ENCODE measurements at places on chromosomes 12 and 14. TPM values are rescaled to one million over a fixed set of nuclear protein-coding genes. Genes with fewer than 3 reads are reported as not detected.

GRCh38 chr14:72715850-72716228, 178.1 kb downstream of the DPF3 start:
- no peak overlapping the region for H3K4me3 ChIP-seq
- peaks cover 3% of the 10 kb centered on the region for H3K27me3 ChIP-seq
- H3K4me1 ChIP-seq = peaks cover 51% of the 10 kb centered on the region
- H3K36me3 ChIP-seq = peaks cover 4% of the 10 kb centered on the region

IAPP gene
- total RNA-seq = not detected

DNA sequence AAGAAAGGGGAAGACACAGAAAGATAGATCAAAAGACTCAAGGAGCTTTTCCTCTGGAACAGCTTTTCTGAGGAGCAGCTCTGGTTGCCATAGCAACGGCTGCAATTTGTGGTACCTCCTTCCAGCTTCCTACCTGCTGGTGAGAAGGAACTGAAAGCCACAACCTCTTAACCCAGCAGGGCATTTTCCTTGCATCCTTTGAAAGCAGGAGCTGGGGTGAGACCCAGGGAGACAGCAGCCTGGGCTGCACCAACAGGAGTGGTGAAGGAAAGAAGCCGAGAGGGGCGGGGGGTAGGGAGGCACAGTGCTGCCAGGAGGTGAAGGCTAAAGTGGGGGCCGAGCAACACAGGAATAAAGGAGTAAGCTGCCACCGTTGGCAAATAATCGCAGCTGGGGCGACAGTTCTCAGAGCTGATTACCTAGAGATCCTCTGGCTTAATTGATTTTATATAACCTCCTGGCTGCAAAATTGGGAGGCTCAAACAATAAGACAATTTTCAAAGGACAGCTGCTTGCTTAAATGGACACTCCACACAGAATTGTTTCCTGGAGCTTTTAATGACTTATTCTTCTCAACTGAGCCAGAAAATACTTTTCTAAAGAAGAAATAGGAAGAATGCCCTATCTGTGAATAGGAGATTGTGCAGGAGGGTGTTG, 129.4 kb downstream of the RPAP3 start:
- peaks cover 14% of the 10 kb centered on the region for H3K4me1 ChIP-seq
- no peaks in the 10 kb centered on the region for H3K27me3 ChIP-seq
- H3K36me3 ChIP-seq = no peaks in the 10 kb centered on the region
- no peak overlapping the region for H3K27ac ChIP-seq
- DNase-seq = no peak

DNA sequence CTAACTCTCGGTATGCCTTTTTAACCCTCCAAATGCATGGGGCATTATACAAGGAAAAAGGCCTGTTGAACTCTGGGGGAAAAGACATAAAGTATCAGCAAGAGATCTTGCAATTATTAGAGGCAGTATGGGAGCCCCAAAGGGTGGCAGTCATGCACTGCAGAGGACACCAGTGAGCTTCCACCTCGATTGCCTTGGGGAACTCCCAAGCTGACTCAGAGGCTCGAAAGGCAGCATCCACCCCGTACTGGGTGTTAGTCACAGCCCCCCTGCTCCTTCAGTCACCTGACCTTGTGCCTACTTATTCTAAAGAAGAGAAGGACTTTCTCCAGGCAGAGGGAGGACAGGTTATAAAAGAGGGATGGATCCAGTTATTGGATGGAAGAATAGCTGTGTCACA, 781.4 kb upstream of the TMEM132C start:
- no peaks in the 10 kb centered on the region for H3K36me3 ChIP-seq
- no peak for DNase-seq
- H3K27me3 ChIP-seq = no peaks in the 10 kb centered on the region
- H3K4me1 ChIP-seq = peaks cover 2% of the 10 kb centered on the region
- H3K27ac ChIP-seq = no peak overlapping the region

CPNE6 gene
- not detected for total RNA-seq

CDCA3 gene
- 118 TPM for total RNA-seq

DNA sequence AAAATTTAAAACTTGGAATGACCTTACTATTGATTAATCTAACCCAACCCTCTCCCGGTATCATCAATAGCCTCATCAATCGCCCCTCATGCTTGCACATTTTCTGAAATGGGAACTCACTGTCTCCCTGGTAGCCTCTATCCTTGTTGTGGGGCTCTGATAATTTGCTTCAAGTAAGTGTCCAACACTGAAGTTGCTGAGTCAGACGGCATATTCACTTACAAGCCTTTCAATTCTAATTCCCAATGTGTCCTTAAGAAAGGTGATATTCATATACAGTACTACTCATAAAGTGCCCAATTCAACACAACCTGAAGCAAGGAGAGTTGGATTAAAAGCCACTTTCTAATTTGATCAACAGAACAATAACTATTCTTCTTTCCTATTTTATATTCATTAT, 1146.1 kb upstream of the TMEM132C start:
- no peak overlapping the region for H3K27ac ChIP-seq
- no peaks in the 10 kb centered on the region for H3K36me3 ChIP-seq
- H3K4me1 ChIP-seq = no peaks in the 10 kb centered on the region

DNA sequence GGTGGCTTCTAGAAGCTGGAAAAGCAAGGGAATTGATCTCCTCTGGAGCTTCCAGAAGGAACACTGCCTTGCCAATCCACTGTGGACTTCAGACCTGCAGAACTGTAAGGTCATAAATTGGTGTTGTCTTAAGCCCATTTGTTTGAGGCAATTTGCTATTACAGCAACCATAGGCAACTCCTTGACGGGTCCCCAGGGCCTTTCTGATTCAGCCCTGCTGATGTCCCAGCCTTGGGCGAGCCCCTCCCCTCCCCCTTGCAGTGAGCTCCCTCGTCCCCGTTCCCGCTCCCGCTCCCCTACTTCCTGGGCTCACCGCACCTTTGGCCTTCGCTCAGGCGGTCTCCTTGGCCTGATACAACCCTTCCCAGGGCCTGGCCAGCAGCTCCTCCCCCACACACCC, 18.9 kb upstream of the DIO3 start:
- no peak overlapping the region for H3K27ac ChIP-seq
- H3K36me3 ChIP-seq = no peaks in the 10 kb centered on the region
- H3K4me3 ChIP-seq = no peak overlapping the region
- DNase-seq = no peak

CCNB1IP1 gene
- total RNA-seq = 30.8 TPM

SSTR1 gene
- total RNA-seq = not detected

DNA sequence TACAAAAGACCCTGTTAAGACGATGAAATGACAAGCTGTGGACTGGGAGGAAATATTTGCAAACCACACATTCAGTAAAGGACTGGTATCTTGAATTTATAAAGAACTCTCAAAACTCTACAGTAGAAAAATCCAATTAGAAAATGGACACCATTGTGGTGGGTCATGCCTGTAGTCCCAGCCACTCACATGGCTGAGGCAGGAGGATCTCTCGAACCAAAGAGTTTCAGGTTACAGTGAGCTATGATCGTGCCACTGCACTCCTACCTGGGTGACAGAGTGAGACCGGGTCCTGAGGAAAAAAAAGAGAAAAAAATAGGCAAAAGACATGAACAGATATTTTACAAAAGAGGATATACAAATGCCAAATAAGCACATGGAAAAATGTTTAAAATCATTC, 41.9 kb downstream of the TTC6 start:
- no peak overlapping the region for H3K4me3 ChIP-seq
- no peaks in the 10 kb centered on the region for H3K36me3 ChIP-seq
- H3K4me1 ChIP-seq = no peaks in the 10 kb centered on the region
- no peaks in the 10 kb centered on the region for H3K27me3 ChIP-seq
- H3K27ac ChIP-seq = no peak overlapping the region
- no peak for DNase-seq

DNA sequence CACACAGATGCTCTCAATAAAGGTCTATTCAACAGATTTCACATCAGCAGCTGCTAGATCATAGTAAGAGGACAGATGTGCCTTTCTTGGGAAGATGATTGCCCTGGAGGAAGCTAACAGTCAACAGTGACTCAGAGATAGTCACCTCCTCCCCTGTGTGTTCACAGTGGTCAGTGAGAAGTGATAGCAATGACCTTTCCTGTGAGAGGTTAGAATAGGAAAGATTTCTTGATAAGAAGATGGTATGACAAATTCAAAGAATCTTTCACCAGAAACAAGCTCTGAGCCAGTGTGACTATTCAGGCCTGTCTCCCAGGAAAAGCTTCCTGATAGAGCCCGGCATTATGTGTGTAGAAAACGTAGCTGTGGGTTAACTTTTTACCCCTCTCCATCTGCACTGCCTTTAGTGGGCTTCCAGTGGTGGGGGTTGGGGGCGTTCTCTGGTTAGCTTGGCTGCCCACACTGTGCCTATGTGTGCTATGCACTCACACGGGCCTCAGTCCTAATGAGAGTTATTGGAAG, 66.4 kb upstream of the ARHGAP5 start:
- H3K27me3 ChIP-seq = no peaks in the 10 kb centered on the region
- H3K27ac ChIP-seq = no peak overlapping the region
- no peaks in the 10 kb centered on the region for H3K4me1 ChIP-seq
- H3K4me3 ChIP-seq = no peak overlapping the region
- H3K36me3 ChIP-seq = no peaks in the 10 kb centered on the region
- DNase-seq = no peak

- no peak for DNase-seq
- H3K27me3 ChIP-seq = no peaks in the 10 kb centered on the region
- H3K36me3 ChIP-seq = peaks cover 41% of the 10 kb centered on the region
- no peak overlapping the region for H3K27ac ChIP-seq
- H3K4me3 ChIP-seq = no peak overlapping the region
These were observed 64.7 kb upstream of the ATF1 start for GRCh38 chr12:50699154-50699553.

NTF3 gene
- total RNA-seq = not detected

DNA sequence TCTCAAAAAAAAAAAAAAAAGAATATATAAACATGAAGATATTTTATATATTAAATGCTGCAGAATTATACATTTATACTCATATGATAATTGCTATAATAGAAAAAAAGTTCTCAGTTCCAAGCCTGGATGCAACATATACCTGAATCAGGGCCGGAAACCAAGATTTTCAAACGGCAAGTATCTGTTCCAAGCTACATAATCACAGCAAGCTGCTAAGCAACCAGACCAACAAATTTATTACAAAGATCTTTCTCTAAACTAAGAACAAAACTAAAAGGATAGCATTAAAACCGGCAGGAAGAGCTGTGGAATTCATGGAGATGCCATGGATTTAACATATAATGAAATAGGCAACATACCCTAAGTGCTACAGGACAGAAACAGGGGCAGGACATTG, 7.1 kb downstream of the RACGAP1 start:
- H3K27me3 ChIP-seq = no peaks in the 10 kb centered on the region
- no peak overlapping the region for H3K4me3 ChIP-seq
- peaks cover 51% of the 10 kb centered on the region for H3K4me1 ChIP-seq
- no peak for DNase-seq
